ENCODE measurements at places on chromosomes 2 and 18.

GRCh38 chr2:108786008-108786353 is 590 bp upstream of the CCDC138 start:
- DNase-seq = no peak

DNA sequence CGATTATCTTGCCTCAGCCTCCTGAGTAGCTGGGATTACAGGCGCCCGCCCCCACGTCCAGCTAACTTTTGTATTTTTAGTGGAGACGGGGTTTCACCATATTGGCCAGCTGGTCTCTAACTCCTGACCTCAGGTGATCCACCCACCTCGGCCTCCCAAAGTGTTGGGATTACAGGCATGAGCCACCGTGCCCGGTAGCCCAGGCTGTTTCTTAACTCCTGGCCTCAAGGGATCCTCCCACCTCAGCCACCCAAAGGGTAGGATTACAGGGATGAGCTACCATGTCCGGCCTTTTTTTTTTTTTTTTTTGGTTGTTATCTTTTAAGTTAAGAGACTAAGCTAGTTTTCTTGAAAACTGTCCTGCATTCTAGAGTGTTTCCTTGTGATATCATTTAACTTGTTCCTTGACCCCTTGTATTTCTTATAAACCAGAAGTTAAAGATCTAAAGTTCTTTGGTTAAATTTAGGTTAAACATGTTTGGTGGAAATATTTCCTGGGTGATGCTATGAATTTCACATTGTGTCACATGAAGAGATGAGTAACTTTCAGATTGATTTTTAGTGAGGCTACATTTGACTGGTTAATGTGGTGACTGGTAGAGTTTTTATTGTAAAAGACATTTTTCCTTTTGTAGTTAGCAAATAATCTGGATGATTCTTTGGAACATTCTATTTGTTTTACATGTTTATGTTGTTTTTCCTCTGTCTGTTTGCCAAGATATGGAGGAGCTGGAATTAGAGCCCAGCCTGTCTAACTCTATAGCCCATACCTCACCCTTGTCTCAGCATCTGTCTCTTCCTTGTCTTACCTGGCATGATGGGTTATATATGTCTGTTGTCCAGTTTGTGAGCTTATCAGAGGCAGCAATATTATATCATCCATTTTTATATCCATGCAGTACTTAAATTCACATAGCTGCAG is 5.2 kb downstream of the NCAPH start:
- DNase-seq = no peak

DNA sequence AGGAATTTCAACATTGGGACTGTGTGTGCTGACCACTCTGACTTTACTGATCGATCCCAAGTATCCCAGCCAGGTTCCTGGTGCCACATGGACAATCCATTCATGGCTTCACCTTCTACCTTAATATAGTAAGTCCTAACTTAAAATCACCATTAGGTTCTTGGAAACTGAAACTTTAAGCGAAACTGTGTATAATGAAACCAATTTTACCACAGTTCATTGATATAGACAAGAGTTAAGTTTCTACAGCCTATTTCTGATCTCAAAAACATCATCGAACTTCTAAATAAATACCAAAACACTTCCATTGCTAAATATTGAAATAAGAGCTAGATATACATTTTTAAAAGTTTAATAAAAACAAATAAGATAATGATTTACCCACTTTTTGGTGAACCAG is 4.4 kb upstream of the EXOC6B start:
- DNase-seq = no peak

GRCh38 chr2:923832-924601 is 26.6 kb upstream of the SNTG2 start:
- DNase-seq = no peak

GRCh38 chr18:63961435-63961980 is 8.4 kb upstream of the SERPINB8 start:
- no peak for DNase-seq

GRCh38 chr2:76323381-76323780 is 612.7 kb upstream of the GCFC2 start:
- no peak for DNase-seq

Data from activated T-cell treated with anti-CD3 and anti-CD28 coated beads, Interleukin-2, amount 50 U/mL, for 24 hours (primary cell).